Stimulated activated CD8-positive, alpha-beta memory T cell treated with anti-CD3 and anti-CD28 coated beads, Interleukin-2, amount 100 ng/mL, for 1 hour (primary cell): ENCODE measurements at places on chromosomes 5 and 9.

GRCh38 chr9:83304686-83305085 lies 233.5 kb downstream of the FRMD3 start:
- DNase-seq = no peak

GRCh38 chr5:116378777-116379121 lies 195.9 kb downstream of the SEMA6A start:
- no peak for DNase-seq

DNA sequence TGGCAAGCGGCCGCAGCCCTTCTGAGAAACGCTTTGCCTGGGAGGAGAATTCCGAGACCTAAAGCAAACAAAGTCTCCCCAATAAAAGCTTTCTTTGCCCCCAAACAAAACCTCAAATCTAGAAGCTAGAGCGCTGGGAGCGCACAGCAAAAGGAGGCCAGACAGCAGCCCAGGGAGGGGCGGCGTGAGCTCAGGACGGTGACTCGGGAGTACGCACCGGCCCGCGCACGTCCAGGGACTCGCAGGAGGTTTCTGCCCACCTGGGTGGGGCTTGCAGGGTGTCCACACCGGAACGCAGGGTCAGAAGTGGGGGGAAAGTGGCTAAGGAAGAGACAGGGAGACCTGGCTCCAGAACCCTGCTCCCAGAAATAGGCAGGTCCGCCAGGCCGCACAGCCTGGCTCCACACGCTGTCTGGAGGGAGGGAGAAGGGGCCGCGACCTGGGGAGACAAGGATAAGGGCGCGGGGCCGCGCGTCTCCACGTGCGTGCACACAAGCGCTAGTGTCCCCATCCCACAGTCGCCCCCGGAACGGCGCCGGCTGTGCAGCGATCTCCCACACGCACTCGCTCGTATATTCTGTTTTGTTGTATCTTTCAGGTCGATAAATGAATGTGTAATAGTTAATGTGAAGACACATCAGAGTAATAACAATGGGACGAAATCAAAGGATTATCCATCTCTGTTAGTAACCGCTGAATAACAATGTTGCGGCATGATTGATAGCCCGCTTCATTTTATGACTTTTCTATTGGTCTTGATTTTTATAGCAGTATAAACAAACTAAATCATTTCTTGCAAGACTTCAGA lies 2.3 kb upstream of the OTP start:
- DNase-seq = no peak

DNA sequence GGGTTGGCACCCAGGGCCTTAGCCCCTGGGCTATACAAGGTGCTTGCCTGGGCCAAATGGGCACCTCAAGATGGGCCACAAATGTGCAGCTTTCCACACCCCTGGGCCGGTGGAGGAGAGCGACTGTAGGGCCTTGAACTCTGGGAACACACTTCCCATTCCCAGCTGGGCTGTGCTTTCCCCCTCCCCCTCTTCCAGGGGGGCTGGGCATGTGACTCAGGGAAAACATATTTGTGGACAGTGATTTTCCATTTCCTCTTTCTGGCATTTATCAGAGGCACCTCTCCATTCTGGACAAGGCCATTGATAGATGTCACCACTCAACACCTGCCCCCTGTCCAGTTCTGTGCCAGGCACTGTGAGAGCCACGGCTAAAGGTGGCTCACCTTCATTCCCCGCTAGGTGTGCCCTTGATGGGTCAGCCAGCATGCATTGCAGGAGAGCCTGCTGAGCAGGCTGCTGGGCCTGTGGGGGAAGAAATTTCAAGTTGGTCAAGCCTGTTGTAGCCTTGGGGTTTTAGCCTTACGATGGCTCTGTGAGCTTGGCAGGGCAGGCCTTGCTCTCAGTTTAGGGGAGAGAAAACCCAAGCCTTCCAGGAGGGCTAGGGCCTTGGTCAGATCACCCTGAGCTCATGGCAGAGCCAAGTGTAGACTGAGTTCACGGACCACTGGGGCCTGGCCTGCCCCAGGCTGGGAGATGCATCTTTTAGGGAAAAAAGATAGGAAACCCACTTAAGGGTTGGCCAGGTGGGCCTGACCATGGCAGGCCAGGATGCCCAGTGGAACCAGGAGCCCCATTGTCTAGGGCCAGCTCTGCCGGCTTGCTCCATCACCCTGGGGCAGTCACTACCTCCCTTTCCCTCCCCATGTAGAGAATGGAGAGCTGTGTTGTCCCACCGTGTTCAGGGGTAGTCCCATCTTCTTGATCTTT lies 113.9 kb downstream of the DAB2IP start:
- DNase-seq = no peak

DNA sequence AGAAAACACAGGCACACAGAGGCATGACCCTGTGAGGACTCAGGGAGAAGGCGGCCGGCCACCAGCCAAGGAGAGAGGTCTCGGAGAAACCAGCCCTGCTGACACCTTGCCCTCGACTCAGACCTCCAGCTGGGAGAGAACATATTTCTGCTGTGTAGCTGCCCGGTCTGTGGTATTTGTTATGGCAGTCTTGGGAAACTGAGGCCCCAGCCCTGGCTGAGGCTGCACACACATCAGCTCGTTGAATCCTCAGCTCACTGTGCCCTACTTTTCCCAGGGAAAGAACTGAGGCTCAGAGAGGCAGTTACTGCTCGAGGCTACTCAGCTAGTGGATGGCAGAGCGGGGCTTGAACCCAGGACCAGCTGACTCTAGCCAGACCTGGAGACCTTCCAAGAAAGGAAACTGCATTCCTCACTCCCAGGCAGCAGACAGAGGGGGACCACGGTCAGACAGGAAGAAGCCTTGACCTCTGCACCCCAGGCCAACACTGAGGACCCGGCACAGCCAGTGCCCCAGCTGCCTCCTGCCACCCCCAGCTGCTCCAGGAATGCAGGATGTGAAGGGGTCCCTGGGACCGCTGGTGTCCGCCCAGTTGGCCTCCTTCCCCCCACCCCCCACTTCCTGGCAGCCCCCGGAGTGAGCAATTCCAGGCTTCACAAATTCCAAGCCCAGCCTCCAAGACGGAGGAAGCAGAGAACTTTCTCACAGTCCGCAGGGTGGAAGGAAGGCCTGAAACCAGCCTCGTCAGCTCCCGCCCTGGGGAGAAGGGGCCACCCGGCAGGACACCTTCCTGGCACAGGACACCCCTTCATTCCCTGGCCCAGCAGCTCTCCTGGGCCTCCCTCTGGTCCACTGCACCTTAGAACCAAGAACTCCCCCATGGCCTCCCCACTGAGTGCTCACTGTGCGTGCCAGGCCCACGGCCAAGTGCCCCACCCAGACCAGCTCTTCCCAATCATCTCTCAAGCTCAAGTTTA lies 69.9 kb downstream of the LRSAM1 start:
- DNase-seq = no peak

DNA sequence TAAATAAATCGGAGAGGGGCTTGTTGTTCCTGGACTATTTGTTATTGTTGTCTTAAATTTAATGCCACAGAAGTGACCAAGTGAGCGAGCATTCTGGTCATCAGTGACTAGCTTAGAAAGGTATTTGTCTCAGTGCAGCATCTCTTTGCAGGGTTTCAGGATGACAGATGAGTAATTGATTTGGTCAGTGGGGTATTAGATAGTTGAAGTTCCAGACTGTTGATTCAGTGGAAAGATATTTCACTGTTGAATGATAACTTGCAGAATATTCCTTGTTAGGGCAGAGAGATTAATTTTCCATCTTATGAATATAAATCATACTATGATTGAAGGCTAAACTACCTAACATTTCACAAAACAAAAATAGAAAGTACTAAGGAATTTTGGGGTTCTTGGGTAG lies 122.4 kb downstream of the TRIO start:
- no peak for DNase-seq

DNA sequence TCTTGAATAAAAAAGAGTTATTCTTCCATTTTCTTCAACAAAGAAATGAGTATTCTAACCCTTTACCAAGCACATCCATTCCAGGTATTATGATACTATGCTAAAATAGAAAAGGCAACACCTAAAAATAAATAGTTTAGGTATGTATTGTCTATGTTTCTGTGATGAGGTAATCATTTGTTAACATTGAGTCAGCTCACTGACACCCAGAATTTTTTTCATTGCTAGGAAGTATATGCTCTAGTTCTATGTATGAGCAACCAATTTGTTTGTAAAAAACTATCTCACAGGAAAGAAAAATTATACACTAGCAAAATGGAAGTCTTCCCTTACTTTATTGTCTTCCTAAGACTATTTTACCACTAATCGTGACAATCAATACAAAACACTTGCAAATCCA lies 615.6 kb upstream of the GRIN3A start:
- DNase-seq = no peak

GRCh38 chr9:38346811-38347210 lies 45.7 kb upstream of the ALDH1B1 start:
- no peak for DNase-seq

- DNase-seq = no peak
Observed at GRCh38 chr9:8521112-8521511, 721.5 kb upstream of the DMAC1 start.

GRCh38 chr5:110297152-110297670 lies 429.3 kb downstream of the TMEM232 start:
- no peak for DNase-seq

GRCh38 chr9:121551985-121552753 lies 52.5 kb upstream of the GGTA1 start:
- DNase-seq = no peak

DNA sequence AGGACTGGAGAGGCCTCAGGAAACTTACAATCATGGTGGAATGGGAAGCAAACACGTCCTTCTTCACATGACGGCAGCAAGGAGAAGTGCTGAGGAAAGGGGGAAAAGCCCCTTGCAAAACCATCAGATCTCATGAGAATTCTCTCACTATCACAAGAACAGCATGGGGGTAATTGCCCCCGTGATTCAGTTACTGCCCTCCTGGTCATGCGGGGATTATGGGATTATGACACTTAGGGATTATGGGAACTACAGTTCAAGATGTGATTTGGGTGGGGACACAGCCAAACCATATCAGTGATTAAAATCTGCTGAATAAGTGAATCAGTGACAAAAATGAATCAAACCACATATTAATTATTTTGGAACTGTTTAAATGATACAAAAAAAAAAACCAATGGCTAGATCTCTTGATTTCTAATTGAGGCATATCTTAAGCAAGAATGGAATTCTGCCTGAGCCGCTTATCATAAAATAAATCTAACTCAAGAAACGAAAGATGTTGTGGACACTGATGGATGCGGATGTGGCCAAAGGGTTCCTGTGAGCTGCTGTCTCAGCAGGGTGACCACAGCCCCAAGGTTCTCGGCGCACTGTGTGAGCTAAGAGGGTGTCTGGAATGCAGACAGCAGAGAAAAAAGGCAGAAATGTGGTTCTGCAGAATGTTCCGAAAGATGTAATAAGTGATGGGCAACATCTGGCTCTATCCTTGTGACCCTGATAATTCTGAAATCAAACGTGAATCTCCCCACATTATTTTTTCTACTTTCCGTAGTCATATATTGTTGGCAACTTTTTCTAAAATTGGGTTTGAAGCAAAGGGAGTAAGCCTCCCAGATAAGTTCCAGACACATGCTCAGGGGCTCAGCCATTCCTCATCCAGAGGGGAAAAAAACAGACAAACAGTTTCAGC lies 107.2 kb upstream of the ICE1 start:
- DNase-seq = no peak

DNA sequence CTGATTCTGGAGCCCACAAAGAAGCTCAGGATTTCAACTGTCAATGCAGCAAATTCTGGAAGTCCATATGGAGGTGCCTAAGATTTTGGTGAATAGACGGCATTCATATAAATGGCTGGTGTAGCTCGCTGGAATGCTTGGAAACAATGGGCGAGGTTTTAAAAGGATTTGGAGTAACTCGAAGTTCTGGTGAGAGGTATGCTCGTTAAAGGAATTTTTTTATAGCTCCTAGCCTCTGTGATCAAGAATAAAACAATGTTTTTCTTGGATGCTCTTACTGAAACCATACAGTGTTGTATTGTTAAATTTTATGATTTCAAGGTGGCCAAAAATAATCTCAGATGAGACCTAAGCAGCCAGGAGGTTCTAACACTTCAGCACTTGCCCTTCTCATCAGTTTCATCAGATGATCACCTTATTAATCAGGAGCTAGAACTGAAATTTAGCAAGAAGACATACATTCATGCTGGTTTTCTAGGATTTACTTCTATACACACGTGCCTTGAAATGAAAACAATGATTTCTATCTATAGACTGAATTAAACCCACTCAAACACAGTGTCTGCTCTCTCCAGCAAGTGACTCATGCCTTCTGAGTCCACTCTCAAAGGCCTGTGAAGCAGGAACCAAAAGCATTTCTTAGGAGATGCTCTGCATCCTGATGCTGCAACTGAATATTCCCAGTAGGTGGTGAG lies 79.2 kb downstream of the OTULIN start:
- DNase-seq = no peak

DNA sequence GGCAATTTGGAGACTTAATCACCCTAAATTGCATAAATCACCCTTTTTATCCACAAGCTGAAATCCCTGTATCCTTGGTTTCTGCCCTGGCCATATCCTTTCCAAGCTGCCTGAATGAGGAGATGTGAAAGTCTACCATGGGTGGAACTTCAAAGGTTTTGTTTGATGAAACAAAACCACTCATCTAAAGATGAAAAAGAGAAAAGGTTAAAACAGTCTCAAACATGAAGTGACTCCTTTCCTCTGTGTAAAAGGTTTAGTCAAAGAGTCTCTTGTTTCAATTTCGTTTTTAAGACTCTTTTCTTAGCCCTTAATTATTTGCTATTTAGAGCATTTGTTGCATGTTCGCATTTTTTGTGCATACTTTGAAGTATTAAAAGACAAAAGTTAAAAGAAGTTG lies 11.2 kb downstream of the SLC45A2 start:
- no peak for DNase-seq

GRCh38 chr5:17014686-17015085 lies 78.6 kb upstream of the MYO10 start:
- no peak for DNase-seq

DNA sequence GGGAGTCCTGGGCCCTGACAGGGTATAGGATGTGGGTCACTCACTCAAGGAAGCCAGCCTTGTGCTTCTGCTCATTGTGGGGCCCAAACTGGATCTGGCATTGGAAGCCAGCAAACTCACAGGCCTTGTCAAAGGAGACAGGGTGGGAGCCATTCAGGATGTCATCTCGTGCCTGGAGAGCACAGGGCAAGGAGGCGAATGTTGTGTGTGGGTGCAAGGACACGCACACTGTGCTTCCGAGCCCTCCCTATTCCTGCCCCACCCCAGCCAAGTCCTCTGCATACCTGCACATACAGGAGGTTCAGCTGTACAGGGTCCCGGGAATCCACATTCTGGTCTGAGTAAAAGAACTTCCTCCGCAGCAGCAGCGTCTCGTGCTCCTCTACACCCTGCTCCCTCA lies 8.1 kb downstream of the TLN1 start:
- no peak for DNase-seq

DNA sequence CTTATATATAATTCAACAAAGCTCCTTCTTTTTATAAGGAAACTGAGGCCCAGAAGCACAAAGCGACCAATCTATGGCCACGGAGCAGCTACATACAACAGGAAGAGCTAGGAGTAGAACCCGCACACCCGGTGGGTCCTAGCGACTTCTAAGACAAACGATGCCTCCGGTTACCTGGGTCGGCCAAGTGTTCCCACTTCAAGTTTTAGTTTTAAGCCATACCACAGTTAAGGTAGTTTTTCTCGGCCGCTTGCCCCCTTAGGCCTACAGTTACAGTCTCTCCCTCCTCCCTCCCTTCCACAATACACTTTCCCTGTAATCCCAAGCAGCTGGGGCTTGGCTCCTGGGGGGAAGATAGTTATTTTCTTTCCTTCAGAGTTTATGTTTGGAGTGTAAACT lies 533 bp downstream of the SREK1IP1 start:
- peak; percentile 0 for DNase-seq
